ENCODE measurements at places on chromosomes 7 and 10. TPM values are rescaled to one million over a fixed set of nuclear protein-coding genes. Genes with fewer than 3 reads are reported as not detected.

DNA sequence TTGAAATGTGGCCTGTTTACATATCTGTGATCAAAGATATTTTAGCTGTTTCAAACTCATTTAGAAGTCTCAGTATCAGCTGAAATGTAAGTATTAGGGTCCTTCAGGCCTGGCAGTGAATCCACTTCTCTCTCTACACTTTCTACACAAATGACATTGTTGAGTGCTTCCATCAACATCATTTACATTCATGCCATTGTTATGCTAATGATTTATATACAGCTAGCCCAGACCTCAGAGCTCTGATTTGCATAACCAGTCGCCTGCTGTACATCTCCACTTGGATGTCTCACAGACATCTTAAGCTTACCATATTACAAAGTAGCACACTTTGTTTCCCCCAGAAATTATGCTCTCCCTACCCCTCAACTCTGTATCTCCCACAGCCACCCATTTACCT lies 71.6 kb downstream of the GSDME start:
- no peaks in the 10 kb centered on the region for H3K36me3 ChIP-seq
- H3K27me3 ChIP-seq: no peaks in the 10 kb centered on the region
- H3K4me1 ChIP-seq: no peaks in the 10 kb centered on the region
- H3K27ac ChIP-seq: no peak overlapping the region
- no peak for DNase-seq
- no peak overlapping the region for H3K4me3 ChIP-seq

GRCh38 chr10:4662576-4663161 lies 163.3 kb upstream of the AKR1E2 start:
- no peak for DNase-seq
- no peaks in the 10 kb centered on the region for H3K27me3 ChIP-seq
- H3K4me1 ChIP-seq: peaks cover 33% of the 10 kb centered on the region
- no peak overlapping the region for H3K4me3 ChIP-seq

DNA sequence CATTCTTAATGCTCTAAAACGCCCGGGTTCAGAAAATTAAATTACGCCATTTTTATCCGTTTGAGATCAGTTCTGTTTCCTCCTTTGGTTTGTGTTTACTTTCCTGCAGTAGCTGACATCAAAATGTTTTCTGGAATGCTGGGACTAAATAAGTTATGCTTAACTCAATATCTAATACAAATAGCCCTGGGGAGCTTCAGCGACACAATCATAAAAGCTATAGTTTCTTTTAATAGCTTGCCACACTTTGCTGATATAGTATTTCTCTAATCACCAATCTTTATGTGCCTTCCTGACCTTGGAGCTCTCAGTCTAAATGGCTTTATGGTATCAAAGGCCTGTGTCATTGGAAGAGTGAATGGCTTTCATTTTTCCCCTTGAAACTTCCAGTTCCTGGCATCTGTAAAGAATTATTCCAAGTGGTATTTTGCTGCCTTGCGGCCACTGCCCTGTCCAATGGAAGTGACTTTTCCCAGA lies 202.7 kb downstream of the HDAC9 start:
- H3K4me1 ChIP-seq: no peaks in the 10 kb centered on the region
- no peaks in the 10 kb centered on the region for H3K27me3 ChIP-seq
- H3K36me3 ChIP-seq: no peaks in the 10 kb centered on the region
- no peak for DNase-seq

GRCh38 chr7:101347477-101347876 lies 15.2 kb upstream of the COL26A1 start:
- no peaks in the 10 kb centered on the region for H3K36me3 ChIP-seq
- DNase-seq: no peak

GRCh38 chr10:51010977-51011376 lies 63.3 kb upstream of the PRKG1 start:
- H3K27ac ChIP-seq: no peak overlapping the region
- no peak overlapping the region for H3K4me3 ChIP-seq
- H3K36me3 ChIP-seq: no peaks in the 10 kb centered on the region
- no peaks in the 10 kb centered on the region for H3K27me3 ChIP-seq
- no peaks in the 10 kb centered on the region for H3K4me1 ChIP-seq

The RAMP3 gene
- total RNA-seq: 89.1 TPM

The HOXA2 gene
- total RNA-seq: 4.7 TPM

GRCh38 chr7:117621075-117621618 lies 141.3 kb downstream of the CFTR start:
- H3K27ac ChIP-seq: no peak overlapping the region
- H3K27me3 ChIP-seq: no peaks in the 10 kb centered on the region
- no peak overlapping the region for H3K4me3 ChIP-seq
- no peaks in the 10 kb centered on the region for H3K4me1 ChIP-seq
- H3K36me3 ChIP-seq: no peaks in the 10 kb centered on the region
- no peak for DNase-seq

The MSS51 gene
- 3.3 TPM for total RNA-seq

All from Peyer's patch (tissue), 4 donors.